CD4-positive, alpha-beta T cell treated with Interleukin-21 for 1 hour (primary cell): ENCODE measurements at places on chromosomes 3 and 15.

DNA sequence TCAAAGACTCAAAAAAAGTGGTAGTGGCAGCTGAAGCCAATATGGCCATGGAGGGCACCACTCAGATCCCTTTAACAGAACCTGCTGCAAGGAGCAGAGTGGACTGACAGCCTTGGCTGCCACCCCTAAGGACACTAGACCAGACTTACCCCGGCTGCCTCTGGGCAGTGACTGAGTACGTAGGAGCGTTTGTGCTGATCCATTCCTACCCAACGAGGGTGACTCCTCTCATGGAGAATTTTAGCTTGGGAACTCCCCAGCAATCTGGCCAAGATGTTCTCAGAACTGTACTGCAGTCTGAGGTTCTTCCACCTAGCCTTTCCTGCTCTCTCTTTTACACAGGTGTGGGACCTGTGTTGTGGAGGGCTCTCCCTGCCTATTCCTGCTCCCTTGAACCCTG is 22.1 kb downstream of the CLEC3B start:
- DNase-seq: no peak

- DNase-seq: no peak
These were observed 23.5 kb upstream of the STIMATE start for GRCh38 chr3:52920841-52921240.

DNA sequence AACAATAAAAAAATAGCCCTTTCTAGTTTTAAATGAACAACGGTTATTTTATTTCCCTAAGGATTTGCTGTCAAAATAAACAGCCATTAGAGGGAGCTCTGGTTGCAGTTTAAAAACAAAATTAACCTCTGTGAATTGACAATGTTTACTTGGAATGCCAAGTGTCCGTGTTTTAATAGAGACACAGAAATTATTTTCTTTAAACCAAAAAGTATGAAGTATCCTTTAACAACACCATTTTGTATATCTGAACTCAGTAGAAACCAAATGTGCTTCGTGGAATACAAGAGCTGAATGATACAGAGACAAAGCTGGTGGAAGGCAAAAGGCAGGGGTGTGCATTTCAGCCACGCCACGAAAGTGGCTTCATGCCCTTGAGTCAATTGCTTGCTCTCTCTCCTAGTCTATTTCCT is 74.4 kb downstream of the MOBP start:
- no peak for DNase-seq

DNA sequence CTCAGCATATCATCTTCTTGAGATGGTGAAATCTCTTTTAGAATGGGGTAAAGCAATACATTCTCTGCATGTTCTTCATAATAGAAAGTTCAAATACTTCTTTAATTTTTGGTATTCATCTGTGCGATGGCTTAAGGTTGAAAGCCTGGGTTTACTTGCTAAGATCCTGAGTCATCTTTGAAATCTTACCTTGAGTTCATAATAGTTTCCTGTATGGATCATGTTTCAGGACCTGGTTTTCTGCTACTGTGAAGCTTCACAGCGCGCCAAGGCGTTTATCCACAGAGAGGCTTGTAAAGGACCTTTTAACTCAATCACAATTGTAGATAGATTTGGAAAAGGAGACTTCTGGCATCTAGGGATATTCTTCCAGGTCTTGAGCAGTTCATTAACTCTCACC is 39.0 kb downstream of the MED12L start:
- no peak for DNase-seq

- no peak for DNase-seq
These were observed 1017.3 kb upstream of the EPHA6 start for GRCh38 chr3:95797081-95797480.

GRCh38 chr3:172317984-172318383 is 130.3 kb downstream of the GHSR start:
- DNase-seq: no peak

GRCh38 chr3:190746531-190746930 is 116.0 kb downstream of the GMNC start:
- DNase-seq: no peak

- DNase-seq: no peak
These were observed 21.4 kb downstream of the CALML4 start for GRCh38 chr15:68183616-68184315.

DNA sequence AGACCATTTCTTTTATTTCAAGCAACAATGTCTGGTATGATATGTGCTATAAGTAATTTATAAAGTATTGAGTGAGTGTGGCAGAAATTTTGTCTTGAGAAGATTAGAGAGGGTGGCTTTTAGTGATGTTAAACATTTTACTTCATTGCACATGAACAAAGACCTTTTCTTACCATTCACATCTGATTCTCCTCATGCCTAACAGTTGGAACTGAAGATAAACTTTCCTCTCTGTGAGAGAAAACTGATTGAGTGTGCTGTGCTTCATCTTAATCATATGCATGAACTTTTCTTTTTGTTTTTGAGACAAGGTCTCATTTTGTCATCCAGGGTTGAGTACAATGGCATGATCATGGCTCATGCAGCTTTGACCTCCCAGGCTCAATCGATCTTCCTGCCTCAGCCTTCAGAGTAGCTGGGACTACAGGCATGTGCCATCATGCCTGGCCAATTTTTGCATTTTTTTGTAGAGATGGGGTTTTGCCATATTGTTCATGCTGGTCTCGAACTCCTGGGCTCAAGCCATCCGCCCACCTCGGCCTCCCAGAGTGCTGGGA is 377.7 kb upstream of the GOLIM4 start:
- DNase-seq: no peak

GRCh38 chr15:64915518-64916227 is 4.0 kb downstream of the ANKDD1A start:
- no peak for DNase-seq

- DNase-seq: no peak
These were observed 448.6 kb upstream of the CDIN1 start for GRCh38 chr15:36130641-36131310.

- DNase-seq: no peak
These were observed 61.4 kb upstream of the GOLGA8B start for GRCh38 chr15:34644851-34645250.

GRCh38 chr3:149291178-149291577 is 42.3 kb downstream of the TM4SF18 start:
- DNase-seq: peak; percentile 20

GRCh38 chr3:10375296-10376053 is 54.6 kb upstream of the SEC13 start:
- DNase-seq: no peak

- no peak for DNase-seq
These were observed 991.2 kb downstream of the TUSC7 start for GRCh38 chr3:117700573-117701360.

DNA sequence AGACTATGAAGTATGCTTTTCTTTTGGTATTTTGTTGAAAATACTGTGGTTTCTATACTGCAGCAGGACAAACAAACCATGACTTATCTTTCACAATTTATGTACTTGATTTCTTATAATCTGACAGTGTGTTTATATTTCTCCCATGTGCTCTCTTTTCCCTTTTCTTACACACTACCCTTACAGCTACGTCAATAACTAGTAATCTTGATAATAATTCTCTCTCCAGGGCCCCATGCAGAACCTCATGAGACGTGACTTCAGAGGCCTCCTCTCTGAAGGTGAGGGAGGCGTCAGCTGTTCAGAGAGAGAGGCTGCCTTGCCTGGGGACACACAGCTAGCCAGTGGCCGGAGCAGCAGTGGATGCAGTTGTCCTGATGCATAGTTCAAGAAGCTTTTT is 35.9 kb downstream of the KY start:
- no peak for DNase-seq
